ENCODE measurements at places on chromosomes 2 and 18.

- no peak for DNase-seq
Observed at GRCh38 chr2:136727973-136728699, 37.2 kb upstream of the THSD7B start.

DNA sequence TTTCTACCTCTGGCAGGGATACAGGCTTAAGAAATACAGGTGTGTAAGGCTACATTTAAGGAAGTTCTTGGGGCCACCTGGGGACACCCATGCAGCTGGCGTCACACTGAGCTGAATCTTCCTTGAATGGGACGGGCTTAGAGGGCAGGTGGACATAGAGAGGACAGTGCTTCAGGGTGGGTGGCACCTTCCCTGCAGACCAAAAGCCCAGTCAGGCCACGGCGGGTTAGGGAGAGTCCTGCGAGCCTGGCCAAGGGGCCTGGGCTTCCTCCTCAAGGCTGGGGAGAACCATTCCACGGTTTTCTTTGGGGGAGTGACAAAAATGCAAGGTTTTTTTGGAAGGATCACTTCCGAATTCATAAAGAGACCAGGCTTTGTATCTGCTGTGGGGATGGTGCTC, 73.4 kb downstream of the GNAL start:
- no peak for DNase-seq

DNA sequence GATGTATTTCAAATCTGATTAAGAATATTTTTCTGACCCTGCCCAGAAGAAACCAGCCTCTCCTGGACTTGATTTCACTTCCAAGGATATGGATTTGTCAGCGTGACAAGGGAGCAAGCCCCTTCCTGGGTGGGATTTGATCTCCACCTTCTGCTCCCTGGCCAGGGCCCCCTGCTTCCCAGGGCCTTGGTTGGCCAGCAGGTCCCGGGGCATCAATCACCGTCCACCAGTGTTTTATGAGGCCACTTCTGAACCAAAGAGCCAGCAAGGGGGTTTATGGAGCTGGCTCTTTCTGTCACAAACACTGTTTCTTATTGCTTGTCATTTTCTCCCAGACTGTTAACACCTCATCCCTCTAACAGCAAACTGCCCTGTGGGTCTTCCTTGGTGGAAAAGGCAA, 320.5 kb upstream of the SKOR2 start:
- no peak for DNase-seq

- no peak for DNase-seq
Observed at GRCh38 chr2:150417278-150417677, 70.2 kb downstream of the RND3 start.

DNA sequence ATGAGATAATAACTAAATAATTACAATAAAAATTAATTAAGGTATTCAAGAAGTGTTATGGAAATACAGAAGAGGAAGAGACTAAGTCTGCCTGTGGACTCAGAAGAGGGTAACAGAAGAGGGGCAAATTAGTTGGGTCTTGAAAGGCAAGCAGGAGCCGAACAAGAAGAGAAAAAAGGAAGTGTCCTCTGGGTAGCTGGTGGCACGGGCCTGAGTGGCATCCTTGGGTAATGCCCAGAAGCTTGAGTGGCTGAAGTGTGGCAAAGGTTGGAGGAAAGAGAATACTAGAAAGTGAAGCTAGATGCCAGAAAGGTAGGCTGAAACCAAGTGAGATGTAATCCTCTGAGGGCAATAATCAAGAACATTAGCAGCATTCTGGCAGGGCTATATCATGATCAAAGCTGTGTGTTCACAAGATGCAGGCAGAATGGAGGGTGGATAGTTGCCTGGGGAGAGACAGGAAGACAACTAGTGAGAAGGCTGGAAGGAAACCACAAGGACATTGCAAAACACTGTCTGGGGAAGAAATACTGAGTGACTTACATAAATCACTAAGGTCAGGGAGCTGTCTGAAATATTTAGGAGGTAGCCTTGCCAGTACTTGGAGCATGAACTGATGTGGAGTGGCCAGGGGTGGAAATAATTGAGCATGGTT, 16.2 kb downstream of the DOCK10 start:
- no peak for DNase-seq

DNA sequence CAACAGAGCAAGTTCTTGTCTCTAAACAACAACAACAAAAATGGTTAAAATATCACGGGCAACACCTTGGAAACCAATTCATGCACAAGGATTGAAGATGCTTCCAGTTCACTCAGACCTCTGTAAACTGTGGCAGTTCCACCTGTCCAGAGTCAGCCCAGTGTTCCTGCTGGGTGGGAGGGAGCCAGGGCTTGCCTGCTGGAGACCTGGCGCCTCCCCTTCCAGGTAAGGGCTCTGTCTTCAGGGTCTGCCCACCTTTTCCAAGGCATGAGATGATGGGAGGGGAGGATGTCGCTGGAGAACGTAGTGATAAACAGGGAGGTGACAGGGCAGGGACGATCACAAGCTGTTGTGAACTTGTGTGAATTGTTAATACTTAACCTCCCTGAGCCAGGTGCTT, 9.8 kb upstream of the GPC1 start:
- no peak for DNase-seq

Data from amygdala (tissue), 56 donors.